Ureter (tissue), 1 donor: ENCODE measurements at places on chromosomes 5 and 9. TPM values are rescaled to one million over a fixed set of nuclear protein-coding genes. Genes with fewer than 3 reads are reported as not detected.
A peak's percentile ranks its signal among the peaks of the same experiment; 100 is the strongest.

GRCh38 chr9:129835860-129836223, 584 bp downstream of the USP20 start:
- DNase-seq = no peak

GRCh38 chr9:23643656-23644258, 182.3 kb downstream of the ELAVL2 start:
- DNase-seq = no peak

- no peak for DNase-seq
These were observed 56.9 kb downstream of the PDE6A start for GRCh38 chr5:149887622-149888183.

DNA sequence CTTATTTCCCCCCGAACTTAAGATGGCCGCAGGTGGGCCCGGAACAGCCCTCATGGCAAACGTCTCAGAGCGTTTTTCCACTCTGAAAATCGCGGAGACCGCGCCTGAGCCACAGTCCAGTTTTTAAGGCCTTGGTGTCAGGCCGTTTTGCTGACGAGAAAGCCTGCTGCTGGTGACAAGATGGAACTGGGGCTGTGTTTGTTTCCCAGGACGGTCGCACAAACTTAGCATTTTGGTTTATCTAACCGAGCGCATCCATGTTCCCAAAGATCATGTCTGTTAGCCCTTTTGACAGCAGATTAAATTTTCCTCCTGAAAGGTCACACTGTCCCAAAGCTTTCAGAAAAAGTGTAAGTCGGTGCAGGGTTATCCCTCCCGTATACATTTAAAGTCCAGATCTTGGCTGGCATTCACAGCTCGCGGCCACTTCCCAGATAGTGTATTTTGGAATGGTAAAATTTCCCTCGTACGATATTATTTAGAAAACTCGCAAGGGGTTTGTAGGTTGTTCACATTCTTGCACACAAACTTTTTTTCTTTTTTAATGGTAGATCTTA, 812 bp downstream of the SREK1 start:
- DNase-seq = no peak

GRCh38 chr5:174245516-174246075, 200.1 kb downstream of the NSG2 start:
- no peak for DNase-seq

DNA sequence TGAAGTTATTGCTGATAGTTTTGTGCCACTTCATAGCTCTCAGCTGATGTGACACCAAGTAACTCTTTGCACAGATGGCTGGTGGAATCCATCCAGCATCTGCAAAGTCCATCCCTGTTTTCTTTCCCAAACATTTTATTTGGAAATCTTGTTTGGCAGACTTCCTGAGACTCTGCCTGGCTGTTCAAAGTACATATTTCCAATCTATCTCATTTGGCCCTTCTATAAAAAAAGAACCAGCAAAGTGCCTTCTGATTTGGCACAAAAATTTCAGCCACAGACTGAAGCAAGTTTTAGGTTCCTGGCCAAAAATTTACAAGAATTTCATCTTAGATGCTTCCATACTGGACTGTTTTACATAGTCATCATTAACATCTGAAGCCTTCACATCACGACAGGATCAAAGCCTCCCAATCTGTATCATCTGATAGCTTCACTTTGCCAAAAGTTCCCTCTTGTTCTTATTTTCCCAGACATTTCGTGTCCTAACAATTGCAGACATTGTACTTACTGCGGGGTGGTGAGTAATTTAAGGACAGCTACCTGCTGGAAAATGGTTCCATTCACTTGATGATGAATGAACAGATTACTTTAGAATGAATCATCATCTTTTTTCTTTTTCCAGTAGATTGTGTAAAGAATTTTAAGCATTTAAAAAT, 377.3 kb downstream of the KIAA0825 start:
- DNase-seq = no peak

- no peak for DNase-seq
These were observed 12.8 kb upstream of the ZFP62 start for GRCh38 chr5:180873615-180874520.

- DNase-seq = no peak
These were observed 7.9 kb upstream of the ESM1 start for GRCh38 chr5:54993318-54993717.

- no peak for DNase-seq
These were observed 235.1 kb downstream of the SPOCK1 start for GRCh38 chr5:137264041-137264440.

GRCh38 chr9:112562235-112562958, 75.8 kb downstream of the KIAA1958 start:
- no peak for DNase-seq

DNA sequence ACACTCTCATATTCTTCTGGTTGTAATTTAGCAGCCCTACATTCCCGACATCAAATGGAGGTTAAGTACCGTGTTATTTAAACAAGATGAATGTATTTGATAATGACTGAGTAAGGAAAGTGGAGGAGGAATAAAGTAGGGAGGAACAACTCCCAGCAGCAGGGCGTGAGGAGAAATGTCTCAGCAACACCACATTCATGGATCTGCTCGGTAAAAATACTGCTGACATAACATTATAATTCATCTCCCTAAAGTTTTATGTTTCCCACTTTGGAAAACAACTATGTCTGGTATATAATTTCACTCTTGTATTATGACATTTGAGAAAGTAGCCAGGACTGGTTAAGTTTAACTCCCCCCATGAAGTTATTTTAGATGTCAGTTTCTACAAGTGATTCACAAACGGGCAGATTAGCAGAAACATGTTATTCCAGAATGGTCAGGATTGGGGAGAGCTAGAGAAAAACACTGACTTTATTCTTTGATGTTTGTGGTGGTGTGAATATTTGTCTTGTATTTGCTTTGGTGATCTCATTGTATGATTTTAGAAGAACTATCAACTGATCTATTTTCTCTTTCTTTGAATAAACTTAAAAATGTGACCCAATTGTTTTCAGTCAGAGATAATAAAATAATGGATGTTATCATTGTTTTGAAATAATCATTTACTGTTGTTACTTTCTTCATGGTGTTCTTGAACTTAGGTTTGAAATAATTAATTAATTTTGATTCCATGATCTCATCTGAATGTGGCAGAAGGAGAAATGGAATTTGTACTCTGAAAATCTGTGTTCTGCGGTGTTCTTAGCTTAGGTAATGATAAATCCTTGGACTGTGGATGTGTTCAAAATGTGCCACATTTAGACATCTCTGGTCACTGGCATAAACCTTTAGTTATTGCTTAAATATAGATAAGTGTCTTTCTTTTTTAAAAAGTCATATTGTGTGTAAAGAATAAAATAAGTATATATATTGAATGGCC, 303.6 kb upstream of the ZNF608 start:
- no peak for DNase-seq

DNA sequence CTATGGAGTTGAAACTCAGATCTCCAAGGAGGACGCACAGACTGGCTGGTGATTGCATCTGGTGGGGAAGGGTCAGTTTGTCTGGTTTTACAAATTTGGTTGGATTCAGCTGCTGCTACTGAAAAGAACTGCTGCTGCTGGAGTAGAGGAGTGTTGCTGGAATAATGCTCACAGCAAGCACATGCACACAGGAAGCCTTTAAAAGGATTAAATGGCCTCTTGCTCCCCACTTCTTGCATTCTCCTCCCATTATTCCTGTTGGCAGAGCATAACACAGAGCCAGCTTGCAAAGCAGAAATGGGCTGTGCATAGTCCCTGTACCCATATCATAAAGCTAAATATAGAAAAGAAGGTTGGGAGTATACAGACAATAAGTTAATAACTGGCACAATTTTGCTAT, 16.6 kb downstream of the ZNF474 start:
- no peak for DNase-seq

DNA sequence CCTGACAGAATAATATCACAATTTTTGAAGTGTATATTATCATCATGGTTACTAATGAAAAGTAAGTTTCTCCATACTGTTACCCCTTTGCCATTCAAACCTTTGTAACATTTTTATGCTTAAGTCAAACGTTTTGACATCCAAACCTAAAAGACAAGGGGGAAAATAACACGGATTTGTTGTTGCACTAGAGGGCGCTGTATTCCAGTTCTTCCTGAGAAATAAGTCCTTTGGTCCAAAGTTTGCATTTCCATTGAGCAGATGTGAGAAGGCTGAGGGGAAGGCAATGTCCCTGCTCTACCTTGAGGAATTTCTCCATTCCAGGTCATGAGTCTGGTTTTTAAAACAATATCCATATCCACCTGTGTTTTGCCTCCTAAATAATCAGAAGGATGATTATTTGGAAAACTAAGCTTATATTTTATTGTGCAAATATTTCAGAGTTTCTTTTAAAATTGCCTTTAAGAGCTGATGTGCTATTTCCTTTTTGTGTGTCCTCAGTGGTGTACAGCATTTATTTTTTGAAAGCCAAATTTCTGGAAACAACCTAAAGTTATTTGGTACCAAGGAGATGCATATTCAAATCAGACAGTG, 9.7 kb downstream of the LECT2 start:
- peak; percentile 68 for DNase-seq

The SNCAIP gene
- total RNA-seq = 3.3 TPM

The PPP2R2B gene
- 25.9 TPM for total RNA-seq

The CDO1 gene
- 3.5 TPM for total RNA-seq
